Erythroblast (primary cell): ENCODE measurements at places on chromosomes 16 and 17.

DNA sequence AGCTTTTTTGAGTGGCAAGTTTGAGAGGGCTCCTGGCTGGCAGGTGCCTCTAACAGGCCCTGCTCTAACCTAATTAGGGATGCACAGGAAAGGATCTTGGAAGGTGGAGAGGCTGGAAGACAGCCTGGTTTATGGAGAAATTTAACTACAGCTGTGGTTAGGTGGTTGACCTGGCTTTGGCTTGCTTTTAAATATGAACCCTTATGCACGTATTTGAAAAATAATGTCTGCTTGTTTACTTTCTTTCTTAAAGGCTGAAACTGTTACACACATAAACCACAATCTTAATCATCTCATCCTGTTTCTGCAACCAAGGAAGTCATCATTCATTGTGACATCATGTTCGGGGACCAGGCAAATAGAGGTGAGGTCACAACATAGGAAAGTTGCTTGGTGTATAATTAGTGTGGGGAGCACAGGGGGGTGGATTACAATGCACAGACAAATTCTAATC is 23.1 kb upstream of the DHRS13 start:
- DNase-seq = peak; percentile 9

DNA sequence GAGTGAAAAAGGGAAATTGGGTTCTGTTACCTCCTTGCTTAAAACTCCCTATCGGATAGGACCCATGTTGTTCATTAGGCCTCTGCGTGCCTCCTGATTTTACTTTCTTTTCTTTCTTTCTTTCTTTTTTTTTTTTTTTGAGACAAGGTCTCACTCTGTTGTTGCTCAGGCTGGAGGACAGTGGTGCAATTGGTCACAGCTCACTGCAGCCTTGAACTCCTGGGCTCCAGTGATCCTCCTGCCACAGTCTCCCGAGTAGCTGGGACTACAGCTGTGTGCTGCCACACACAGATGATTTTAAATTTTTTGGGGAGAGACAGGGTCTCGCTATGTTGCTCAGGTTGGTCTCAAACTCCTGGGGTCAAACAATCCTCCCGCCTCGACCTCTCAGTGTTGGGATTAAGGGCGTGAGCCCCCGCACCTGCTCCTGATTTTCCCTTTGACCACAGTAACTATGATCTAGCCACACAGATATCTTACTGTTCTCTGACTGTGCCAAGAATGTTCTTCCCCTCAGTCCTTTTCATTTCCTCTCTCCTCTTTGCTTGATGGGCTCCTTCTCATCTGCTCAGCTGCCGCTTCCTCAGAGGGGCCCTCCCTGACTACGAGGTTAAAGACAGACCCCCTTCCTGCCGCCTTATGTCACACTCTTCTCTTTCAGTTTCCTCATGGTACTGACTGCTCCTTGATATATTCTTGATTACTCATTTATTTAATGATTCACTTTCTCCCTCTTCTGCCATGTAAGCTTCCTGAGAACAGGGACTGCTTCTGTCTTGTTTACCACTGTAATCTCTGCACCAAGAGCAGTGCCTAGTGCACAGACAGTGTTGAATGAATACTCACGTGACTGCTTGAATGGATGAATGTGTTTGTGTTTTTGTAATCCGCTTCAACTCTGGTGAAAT is 44.3 kb downstream of the LCMT1 start:
- no peak for DNase-seq

DNA sequence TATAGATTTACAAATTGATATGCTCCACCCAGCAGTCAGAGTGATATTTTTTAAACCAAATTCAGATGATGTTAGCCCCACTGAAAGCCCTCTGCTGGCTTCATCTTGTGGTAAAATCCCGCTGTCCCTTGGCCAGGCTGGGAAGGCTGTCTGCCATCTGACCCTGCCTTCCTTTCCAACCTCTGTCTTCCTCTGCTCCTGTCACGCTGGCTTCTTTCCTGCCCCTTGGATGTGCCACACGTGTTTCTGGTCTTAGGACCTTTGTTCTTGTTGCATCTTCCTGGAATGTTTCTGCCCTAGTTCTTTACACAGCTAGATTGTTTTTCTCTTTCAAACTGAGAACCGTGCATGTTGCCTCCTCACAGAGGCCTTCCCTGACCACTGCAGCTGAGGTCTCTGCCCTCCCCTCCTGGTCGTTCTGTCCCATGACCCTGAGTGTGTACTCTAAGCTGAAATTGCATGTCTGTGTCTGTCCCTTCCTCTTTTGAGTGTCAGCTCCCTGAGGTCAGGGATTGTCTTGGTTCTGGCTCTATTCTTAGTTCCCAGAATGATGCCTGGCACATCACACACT is 11.4 kb downstream of the NT5M start:
- DNase-seq = no peak

DNA sequence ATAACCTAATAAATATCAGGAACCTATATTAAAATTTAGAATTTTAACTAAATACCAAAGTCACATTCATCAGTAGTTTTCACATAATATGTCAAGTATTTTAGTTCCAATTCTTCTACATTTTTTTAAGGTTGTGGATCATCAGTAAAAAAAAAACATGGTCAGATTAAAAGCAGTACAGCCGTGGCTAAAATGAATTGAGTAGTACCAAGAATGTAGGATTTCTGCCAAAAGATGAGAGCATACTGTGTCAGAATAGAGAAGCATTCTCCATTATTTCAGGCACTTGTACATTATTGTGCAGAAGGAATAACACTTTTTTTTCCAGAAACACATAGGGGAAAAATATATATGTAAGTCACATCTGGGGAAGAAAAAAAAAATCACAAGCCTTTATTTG is 1176.1 kb downstream of the CDH11 start:
- no peak for DNase-seq

DNA sequence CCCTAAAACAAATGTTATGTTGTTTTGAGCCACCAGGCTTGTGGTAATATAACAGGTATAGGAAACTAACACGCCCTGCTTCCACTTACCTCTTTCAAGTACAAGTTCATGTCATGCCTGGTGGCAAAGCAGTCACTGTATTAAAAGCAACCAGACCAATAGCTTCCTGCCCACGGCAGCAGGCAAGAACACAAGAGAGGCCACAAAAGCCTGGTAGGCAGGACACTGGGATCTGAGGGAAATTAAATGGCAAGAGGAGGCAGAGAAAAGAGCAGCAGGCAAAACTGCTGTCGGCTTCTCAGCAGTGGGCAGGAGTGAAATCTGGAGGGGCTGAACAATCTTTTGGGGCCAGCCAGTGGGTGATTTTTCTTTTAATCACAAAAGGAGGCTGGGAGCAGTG is 2.2 kb downstream of the CYTH1 start:
- no peak for DNase-seq

GRCh38 chr17:80017226-80018010 is 18.3 kb downstream of the TBC1D16 start:
- no peak for DNase-seq

GRCh38 chr17:35892091-35893035 is 12.2 kb upstream of the CCL5 start:
- no peak for DNase-seq

DNA sequence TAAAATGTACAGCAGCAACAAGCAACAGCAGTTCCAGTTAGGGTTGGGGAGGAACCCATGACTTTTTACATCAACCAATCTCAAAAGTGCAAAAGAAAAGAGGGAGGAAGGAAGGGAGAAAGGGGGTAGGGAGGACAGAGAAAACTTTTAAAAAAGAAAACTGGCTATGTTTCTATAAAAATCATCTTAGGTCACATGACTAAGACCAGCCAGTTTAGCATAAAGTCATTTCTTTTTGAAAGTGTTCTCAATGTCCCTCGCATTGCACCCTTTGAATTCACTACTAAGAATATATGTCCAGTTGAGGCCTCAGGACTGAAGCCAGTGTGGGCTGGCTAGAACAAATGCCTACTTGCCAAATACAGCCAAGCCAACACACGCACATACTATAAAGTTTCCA is 28.9 kb downstream of the DCUN1D3 start:
- DNase-seq = no peak

- DNase-seq = peak; percentile 54
These were observed 5.3 kb downstream of the RPL13 start for GRCh38 chr16:89565506-89566372.

DNA sequence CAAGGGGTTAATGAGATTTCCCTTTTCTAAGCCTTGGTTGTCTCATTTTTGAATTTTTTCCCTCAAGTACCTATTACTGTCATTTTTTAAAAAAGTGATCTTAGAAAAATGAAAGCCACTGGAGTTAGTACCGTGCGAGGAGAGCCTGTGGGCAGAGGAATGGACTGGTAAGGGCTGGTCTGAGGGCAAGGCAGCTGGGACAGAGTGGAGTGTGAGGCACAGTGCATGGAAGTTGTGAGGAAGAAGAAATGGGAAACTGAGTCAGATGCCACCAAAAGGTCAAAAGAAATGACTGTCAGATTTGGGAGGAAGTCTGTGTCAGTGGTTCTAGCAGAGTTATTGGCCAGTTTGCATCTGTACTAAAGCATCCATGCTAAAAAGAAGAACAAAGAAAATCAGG is 8.2 kb downstream of the RASD1 start:
- DNase-seq = no peak

GRCh38 chr16:89257281-89257731 is 39.8 kb downstream of the ZNF778 start:
- no peak for DNase-seq

- no peak for DNase-seq
These were observed 261.8 kb upstream of the PSMD7 start for GRCh38 chr16:74034862-74035261.

DNA sequence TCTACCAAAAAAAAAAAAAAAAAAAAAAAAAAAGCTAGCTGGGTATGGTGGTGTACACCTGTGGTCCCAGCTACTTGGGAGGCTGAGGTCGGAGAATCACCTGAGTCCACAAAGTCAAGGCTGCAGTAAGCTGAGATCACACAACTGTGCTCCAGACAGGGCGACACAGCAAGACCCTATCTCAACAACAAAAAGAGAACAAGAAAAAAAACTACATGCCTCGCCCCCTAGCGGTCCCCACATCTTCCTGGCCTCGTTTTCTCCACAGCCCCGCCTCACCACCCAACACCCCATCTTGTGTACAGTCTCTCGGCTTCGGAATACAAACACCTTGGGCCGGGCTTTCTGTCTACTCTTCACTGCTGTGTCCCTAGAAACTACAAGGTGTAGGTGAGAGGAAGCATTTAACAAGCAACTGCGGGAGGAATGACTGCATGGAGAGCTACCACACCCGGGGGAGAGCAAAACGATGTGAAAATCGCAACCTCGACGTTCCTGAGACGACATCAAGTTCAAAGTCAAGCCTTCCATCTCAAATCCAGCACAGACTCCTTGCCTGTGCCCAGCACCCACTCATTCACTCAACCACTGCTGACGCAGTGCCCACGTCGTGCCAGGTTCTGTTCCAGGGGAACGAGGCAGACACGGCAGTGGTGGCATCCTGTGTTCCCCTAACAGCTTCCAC is 9.0 kb downstream of the NTAN1 start:
- peak; percentile 18 for DNase-seq

DNA sequence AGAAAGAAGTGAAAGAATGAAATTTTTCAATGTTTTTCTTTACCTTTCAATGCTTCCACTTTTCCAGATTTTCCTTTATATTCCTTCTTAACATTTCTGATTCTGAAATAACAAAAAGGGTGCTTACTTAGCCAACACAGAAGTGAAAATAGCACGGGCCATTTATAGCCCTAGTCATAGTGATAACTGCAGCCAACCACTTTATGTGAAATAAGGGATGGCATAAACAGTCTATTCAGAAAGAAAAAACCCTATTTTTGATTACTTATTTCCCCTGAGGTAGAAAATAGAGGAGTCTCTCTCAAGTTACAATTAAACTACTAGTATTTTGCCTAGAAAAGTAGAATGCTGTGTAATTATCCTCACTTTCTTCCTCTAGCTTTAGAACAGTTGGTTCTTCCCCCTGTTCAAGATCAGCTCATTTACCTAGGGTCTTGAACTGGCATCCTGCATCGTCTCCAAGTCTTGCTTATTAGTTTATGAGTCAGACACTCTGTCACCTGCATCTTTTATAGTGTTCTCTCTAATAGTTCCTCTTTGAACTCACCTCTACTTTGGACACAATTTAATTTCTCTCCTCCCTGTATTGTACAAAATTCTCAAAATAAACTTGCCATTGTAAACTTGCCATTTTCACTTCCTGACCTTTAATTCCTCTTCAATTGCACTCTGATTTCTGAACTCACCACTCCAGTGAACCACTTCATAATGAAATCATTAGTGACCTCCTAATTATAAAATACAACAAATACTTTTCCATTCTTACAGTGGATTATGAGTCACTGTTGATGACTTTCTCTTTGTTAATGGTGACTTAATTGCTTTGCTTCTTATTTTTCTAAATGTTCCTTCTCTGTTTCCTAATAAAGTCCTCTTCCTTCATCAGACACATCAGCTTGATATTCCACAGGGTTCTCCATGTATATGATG is 23.6 kb downstream of the ABCA6 start:
- no peak for DNase-seq

DNA sequence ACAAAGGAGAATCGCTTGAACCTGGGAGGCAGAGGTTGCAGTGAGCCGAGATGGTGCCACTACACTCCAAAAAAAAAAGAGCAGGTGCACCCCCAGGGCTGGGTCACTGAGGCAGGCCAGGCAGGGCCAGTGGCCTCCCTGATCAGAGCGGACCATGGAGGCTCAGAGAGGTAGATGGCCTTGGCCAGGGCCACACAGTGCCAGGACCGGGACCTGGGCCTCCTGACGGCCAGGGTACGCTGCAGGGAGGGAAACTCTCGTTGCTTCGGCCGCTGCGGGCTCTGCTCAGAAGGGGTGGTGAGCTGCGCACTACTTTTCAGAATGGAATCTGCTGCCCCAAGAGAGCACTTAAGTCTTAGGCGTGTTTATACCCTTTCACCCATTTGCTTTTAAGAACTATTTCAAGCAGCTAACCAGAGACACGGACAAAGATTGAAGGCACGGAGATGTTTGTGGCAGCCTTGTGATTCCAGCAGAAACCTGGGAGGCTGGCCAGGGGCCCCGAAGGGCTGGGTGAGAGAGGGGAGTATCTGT is 17.1 kb downstream of the MYO1C start:
- DNase-seq = no peak

- DNase-seq = no peak
These were observed at the start of gene HSD17B2 for GRCh38 chr16:82034981-82035612. HSD17B2 (plus strand) TSS chr16:82035253; CDS start chr16:82035425, 172 bp downstream.

- DNase-seq = no peak
These were observed 413.0 kb downstream of the CPPED1 start for GRCh38 chr16:12390644-12391043.

DNA sequence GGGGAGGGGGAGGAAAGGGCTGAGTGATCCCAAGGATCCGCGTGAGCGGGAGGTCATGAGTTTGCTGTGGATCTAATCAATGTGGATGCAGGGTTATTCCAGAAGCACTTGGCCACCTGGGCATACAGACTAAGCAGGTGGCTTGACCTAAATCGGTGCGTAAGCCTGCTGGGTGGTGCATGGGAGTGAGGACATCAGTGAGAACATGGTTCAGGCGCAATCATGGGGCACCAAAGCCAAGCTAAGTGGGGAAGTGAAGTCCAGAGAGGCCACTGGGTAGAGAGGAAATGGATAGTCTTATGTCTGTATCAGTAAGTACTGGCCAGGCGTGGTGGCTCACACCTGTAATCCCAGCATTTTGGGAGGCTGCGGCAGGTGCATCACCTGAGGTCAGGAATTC is 18.9 kb upstream of the MFSD6L start:
- DNase-seq = no peak
